ENCODE measurements at places on chromosomes 11 and 22. TPM values are rescaled to one million over a fixed set of nuclear protein-coding genes. Genes with fewer than 3 reads are reported as not detected.

GRCh38 chr11:124625504-124626168 lies 3.0 kb downstream of the TBRG1 start:
- no peaks in the 10 kb centered on the region for H3K27me3 ChIP-seq
- H3K4me1 ChIP-seq = peaks cover 22% of the 10 kb centered on the region
- DNase-seq = no peak
- H3K27ac ChIP-seq = no peak overlapping the region
- peaks cover 50% of the 10 kb centered on the region for H3K36me3 ChIP-seq
- H3K4me3 ChIP-seq = no peak overlapping the region

DNA sequence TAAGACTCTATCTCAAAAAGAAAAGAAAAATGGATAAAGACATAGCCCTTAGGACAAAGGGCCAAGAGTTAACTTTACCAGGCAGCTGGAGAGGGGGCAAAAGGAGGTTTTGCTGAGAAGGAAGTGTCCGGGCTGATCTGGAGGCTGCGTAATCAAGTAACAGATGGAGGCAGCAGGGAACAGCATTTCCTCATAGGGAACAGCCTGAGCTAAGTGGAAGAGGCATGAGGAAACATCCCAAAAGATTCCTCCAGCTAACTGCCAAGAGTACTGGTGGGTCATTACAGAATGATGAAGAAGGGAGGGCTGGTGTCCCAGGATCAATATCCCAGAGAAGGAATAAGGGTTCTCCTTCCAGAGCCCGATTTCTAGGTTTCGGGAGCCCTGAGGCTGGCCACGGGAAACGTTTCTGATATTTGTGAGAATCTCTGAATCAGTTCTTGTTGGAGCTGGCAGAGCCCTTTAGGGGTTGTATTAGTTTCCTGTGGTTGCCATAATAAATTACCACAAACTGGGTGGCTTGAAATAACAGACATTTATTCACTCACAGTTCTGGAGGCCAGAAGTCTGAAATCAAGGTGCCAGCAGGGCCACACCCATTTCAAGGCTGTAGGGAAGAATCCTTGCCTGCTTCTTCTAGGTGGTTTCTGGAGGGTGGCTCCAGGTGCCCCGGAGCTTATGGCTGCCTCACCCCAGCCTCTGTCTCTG lies 21.2 kb downstream of the LIF start:
- DNase-seq = no peak
- H3K27me3 ChIP-seq = no peaks in the 10 kb centered on the region
- no peaks in the 10 kb centered on the region for H3K4me1 ChIP-seq
- no peak overlapping the region for H3K4me3 ChIP-seq
- H3K27ac ChIP-seq = no peak overlapping the region

DNA sequence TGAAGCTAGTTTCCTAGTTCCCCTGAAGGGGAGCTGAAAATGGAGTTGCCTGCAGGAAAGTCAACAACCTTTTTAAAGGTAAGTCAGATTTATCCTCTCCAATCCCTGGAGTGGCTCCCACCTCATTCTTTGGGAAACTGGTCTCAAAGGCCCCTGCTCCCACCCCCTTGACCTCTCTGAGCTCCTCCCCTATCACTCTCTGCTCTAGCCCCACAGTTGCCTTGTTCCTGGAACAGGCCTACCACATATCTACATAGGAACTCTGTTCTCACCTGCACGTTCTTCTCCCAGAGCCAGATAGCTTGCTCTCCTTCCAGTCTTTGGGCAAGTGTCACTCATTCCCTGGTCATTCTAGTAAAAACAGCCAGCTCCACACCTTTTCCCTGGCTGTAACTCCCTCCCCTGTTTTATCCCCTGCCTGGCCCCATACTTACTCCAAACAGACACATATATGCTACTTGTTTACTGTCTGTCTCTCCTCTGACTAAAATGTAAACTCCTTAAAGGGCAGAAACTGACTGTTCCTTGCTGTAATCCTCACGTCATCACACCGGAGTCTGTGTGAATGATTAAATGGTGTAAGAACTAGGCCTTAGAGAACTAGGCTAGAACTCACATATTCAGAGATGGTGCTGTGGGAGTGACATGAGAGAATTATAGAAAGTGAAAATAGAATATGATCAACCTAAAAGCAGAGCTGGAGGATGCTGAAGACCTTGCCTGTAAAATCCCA lies 53.3 kb downstream of the TCF20 start:
- H3K36me3 ChIP-seq = peaks cover 32% of the 10 kb centered on the region
- no peak for DNase-seq
- peaks cover 5% of the 10 kb centered on the region for H3K4me1 ChIP-seq
- H3K27me3 ChIP-seq = no peaks in the 10 kb centered on the region

GRCh38 chr11:56910046-56910773 lies 78.5 kb upstream of the OR5AK2 start:
- H3K4me1 ChIP-seq = no peaks in the 10 kb centered on the region
- no peak overlapping the region for H3K27ac ChIP-seq
- no peak overlapping the region for H3K4me3 ChIP-seq

GRCh38 chr11:2537896-2538724 lies 93.3 kb downstream of the KCNQ1 start:
- no peak overlapping the region for H3K4me3 ChIP-seq
- H3K27ac ChIP-seq = no peak overlapping the region
- peak; percentile 60 for DNase-seq
- H3K4me1 ChIP-seq = peaks cover 7% of the 10 kb centered on the region
- H3K27me3 ChIP-seq = no peaks in the 10 kb centered on the region
- H3K36me3 ChIP-seq = no peaks in the 10 kb centered on the region

DNA sequence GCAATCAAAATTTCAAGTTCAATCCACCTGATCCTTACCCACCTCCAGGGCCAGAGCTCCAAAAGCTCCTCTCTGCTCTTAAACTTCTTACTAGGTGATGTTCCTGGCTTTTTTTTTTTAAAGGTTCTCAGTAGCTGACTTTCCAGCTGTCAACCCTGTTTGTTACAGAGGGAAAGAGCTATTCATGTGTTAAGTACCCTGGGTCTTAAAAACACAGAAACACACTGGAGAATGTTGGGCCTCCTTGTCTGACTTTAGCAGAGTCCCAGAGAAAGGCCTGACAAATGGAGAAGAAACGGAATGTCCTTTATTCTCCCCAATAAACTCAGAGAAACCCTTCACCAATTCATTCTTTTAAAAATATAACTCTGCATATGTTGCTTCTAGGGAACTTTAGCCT lies 3.2 kb downstream of the LRRC4C start:
- no peaks in the 10 kb centered on the region for H3K4me1 ChIP-seq
- peaks cover 14% of the 10 kb centered on the region for H3K27me3 ChIP-seq
- H3K4me3 ChIP-seq = no peak overlapping the region
- no peak for DNase-seq
- H3K36me3 ChIP-seq = no peaks in the 10 kb centered on the region

DNA sequence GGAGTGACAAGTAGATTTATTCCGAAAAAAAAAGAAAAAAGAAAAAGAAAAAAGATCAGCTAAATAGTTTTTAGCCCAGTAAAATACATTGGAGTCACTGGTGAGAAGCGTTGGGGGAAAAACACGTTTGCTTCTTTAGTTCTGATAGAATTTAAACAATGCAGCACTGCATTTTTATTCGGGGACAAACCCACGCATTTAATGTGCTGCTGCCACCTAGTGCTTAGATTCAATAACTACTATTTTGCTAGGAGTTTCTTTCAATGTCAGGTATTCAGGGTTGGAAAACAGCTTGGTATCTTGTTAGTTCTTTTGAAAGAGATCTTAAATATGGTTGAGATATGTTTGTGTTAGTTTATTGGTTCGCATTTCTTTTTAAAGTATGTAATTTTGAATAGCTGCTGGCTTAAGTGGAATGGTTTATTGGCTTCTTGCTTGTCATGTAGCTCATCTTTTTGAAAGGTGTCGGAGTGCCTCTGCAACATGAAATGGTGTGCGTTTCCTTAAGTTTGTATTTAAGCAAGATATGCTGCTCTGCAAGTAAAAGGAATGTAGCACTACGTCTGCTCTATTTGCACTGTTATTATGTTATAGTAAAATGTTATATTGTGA lies 41.9 kb downstream of the SVIP start:
- H3K27me3 ChIP-seq = no peaks in the 10 kb centered on the region
- no peaks in the 10 kb centered on the region for H3K4me1 ChIP-seq
- no peaks in the 10 kb centered on the region for H3K36me3 ChIP-seq
- no peak overlapping the region for H3K27ac ChIP-seq

- DNase-seq = peak; percentile 74
- H3K4me3 ChIP-seq = no peak overlapping the region
- peaks cover 32% of the 10 kb centered on the region for H3K4me1 ChIP-seq
- peaks cover 8% of the 10 kb centered on the region for H3K36me3 ChIP-seq
- H3K27ac ChIP-seq = no peak overlapping the region
- H3K27me3 ChIP-seq = no peaks in the 10 kb centered on the region
Observed at GRCh38 chr11:64356498-64357411, 2.2 kb upstream of the RPS6KA4 start.

DNA sequence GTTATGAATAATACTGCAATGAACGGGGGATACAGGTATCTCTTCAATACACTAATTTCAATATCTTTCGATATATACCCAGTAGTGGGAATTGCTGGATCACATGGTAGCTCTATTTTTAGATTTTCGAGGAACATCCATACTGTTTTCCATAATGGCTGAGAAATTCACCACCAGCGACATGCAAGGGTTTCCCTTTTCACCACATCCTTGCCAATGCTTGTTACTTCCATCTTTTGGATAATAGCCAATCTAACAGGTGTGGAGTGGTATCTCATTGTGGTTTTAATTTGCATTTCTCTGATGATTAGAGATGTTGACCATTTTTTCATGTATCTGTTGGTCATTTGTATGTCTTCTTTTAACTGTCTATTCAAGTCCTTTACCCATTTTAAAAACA lies 5.9 kb downstream of the IL10RA start:
- no peak overlapping the region for H3K4me3 ChIP-seq
- H3K4me1 ChIP-seq = no peaks in the 10 kb centered on the region
- DNase-seq = no peak
- H3K27me3 ChIP-seq = no peaks in the 10 kb centered on the region
- peaks cover 28% of the 10 kb centered on the region for H3K36me3 ChIP-seq

GRCh38 chr11:387193-387793 lies 6.7 kb upstream of the PKP3 start:
- no peak overlapping the region for H3K4me3 ChIP-seq
- no peaks in the 10 kb centered on the region for H3K27me3 ChIP-seq
- H3K4me1 ChIP-seq = no peaks in the 10 kb centered on the region
- H3K27ac ChIP-seq = no peak overlapping the region

DNA sequence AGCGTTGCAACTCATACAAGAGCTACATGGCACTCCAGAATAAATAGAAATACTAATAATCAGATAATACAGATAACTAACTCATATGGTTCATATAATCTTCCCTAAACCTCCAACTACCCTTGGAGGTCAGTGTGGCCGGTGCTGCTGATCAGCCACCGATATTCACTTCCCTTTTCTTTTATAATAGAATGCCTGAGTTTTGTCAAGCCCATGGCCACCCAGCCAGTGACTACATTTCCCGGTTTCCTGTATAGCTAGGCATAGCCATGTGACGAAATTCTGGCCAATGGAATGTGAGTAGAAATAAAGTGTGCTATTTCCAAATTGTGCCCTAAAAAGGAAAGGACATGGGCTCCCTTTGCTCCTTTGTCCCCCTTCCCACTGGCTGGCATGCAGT lies 5.9 kb upstream of the CAT start:
- H3K27me3 ChIP-seq = no peaks in the 10 kb centered on the region
- no peaks in the 10 kb centered on the region for H3K36me3 ChIP-seq
- H3K4me1 ChIP-seq = peaks cover 10% of the 10 kb centered on the region

DNA sequence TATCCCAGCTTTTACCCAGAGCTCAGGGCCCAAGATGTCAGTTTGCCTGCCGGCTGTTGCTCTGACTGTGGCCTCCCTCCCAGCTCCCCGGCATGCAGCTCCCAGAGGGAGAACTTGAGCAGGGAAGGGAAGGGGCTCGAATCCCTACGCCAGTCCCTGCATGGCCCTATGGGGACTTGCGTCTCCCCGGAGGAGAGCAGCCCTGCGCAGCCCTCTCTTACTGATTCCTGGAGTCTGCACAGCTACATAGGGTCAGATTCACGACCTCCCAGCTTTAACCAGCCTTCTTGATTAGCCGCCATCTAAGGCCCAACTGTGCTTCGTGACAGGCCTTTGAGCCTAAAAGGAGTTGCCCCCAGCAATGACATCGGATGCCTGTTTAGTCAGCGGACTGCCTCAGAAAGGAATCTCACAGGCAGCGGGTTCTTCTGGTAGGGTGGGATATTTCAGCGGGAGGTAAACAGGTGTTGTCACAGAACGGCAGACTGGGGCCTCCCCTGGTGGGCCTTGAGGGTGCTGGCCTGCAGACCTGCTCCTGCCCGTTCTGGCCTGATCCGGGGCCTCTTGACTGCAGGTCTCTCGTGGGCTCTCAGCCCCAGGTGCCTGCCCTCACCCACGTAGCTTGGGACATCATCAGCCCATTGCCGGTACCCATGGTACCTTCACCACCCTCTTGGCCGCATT lies 43.8 kb upstream of the KCNQ1OT1 start:
- DNase-seq = peak; percentile 54
- no peak overlapping the region for H3K27ac ChIP-seq
- H3K4me3 ChIP-seq = no peak overlapping the region
- H3K4me1 ChIP-seq = peaks cover 3% of the 10 kb centered on the region
- no peaks in the 10 kb centered on the region for H3K27me3 ChIP-seq
- no peaks in the 10 kb centered on the region for H3K36me3 ChIP-seq

GRCh38 chr11:60396799-60397198 lies 540 bp downstream of the MS4A14 start:
- no peaks in the 10 kb centered on the region for H3K36me3 ChIP-seq
- H3K4me1 ChIP-seq = no peaks in the 10 kb centered on the region
- peak overlapping the region; percentile 38 for H3K27ac ChIP-seq

- H3K27me3 ChIP-seq = no peaks in the 10 kb centered on the region
- no peak for DNase-seq
- H3K4me1 ChIP-seq = peaks cover 6% of the 10 kb centered on the region
- no peaks in the 10 kb centered on the region for H3K36me3 ChIP-seq
- H3K27ac ChIP-seq = no peak overlapping the region
Observed at GRCh38 chr22:38570779-38571364, 889 bp upstream of the DMC1 start.

GRCh38 chr11:1377231-1377780 lies 12.4 kb upstream of the BRSK2 start:
- peaks cover 8% of the 10 kb centered on the region for H3K27me3 ChIP-seq
- no peaks in the 10 kb centered on the region for H3K4me1 ChIP-seq
- no peak for DNase-seq
- H3K4me3 ChIP-seq = no peak overlapping the region
- no peak overlapping the region for H3K27ac ChIP-seq

DNA sequence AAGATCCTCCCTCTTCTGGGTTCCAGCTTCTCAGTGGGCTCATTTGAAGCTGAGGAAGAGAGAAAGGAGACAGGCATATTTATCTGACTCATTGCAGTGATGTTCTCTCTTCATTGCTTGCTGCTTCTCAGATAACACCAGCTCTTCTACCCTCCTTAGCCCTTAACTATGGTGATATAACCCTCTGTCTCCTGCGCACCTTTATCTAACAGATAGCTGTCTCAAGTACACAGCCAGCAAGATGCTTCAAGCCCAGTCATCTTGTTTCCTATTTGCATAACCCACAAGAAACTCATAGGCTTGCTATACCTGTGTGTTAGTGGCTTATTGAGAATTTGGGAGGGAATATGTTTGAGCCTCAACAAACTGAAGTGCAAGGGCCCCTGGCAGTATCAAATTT lies 12.6 kb downstream of the PRSS23 start:
- no peaks in the 10 kb centered on the region for H3K4me1 ChIP-seq
- no peak for DNase-seq
- no peaks in the 10 kb centered on the region for H3K36me3 ChIP-seq
- H3K27ac ChIP-seq = no peak overlapping the region
- no peaks in the 10 kb centered on the region for H3K27me3 ChIP-seq

- H3K4me1 ChIP-seq = peaks cover 5% of the 10 kb centered on the region
- H3K36me3 ChIP-seq = no peaks in the 10 kb centered on the region
- no peaks in the 10 kb centered on the region for H3K27me3 ChIP-seq
- H3K27ac ChIP-seq = no peak overlapping the region
- H3K4me3 ChIP-seq = no peak overlapping the region
- DNase-seq = no peak
Observed at GRCh38 chr11:26944866-26945664, 48.8 kb upstream of the FIBIN start.

Gene TMEM191C
- total RNA-seq = 4.0 TPM

Gene CEND1
- total RNA-seq = not detected

Gene C11orf86
- total RNA-seq = not detected

Gene MIOX
- total RNA-seq = not detected

Gene GRIA4
- total RNA-seq = not detected

Gene TMEM86A
- 6.3 TPM for total RNA-seq

Data from upper lobe of right lung (tissue), 1 donor.